Mesenchymal stem cell (in vitro differentiated cells and primary cell): ENCODE measurements at places on chromosomes 6 and 20.

- DNase-seq = no peak
These were observed 8.1 kb downstream of the NELFCD start for GRCh38 chr20:58989196-58989595.

- DNase-seq = no peak
These were observed 13.1 kb upstream of the BCAS1 start for GRCh38 chr20:54083459-54083858.

DNA sequence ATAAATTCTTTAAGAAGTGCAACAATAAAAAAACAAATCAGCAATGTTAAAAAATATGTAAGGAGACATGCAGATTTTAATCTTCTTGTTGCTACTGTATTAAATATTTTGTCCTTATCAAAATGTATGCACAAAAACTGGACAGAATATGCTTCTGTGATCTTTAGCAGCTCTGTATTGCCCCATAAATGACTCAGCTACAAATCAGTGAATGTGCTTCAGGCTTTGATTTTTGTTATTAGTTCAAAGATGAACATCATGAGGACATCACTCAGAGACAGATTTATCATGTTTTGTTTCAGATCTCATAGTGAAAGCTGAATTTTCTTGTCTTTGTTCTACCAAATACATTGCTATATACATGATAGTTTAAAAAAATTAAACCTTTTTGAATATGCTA lies 312.4 kb downstream of the GRIK2 start:
- DNase-seq = no peak

GRCh38 chr6:21731411-21732031 lies 138.0 kb downstream of the SOX4 start:
- no peak for DNase-seq

DNA sequence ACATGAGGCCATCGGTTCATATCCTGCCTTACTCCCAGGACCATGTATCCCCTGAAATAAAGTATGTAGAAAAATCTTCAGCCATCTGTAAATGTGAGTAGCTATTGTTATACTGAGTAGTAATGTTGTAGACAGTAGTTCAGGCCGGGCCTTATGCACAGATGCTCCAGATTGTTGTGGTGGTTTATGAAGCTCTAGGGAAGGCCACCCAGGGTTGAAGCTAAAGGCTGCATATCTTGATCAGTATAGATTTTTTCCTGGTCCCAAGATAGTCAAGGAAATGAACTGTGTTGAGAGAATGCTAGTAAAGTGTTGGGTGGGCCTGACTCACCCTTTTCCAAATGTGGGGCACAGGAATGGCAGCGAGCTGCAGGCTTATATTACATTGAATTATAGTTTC lies 81.4 kb downstream of the FNDC1 start:
- no peak for DNase-seq

GRCh38 chr6:102485480-102485879 lies 1092.0 kb downstream of the GRIK2 start:
- no peak for DNase-seq

DNA sequence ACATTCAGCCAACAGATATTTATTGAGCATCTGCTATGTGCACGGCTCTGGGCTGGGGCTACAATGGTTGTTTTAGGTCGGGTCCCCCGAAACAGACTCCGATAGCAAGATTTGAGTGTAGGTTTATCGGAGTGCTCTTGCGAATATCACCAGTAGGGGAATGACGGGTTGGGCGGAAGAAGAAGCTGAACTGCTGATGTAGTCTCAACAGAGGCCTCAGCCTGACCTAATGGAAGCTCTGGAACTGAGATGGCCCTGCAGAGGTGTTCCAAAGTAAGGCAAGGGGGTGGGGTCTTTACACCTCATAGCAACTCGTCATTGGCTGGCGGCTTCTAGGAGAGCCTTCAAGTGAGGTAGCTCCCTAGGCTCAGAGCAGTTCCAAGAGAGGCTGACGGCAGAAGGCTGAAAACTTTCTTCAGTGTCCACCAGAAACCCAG lies 1.1 kb downstream of the L3MBTL1 start:
- DNase-seq = peak; percentile 34

- DNase-seq = no peak
These were observed 166.2 kb upstream of the MAFB start for GRCh38 chr20:40855269-40855668.

- no peak for DNase-seq
These were observed 243.8 kb upstream of the PMEPA1 start for GRCh38 chr20:57953638-57954037.

- DNase-seq = peak; percentile 66
These were observed 30.5 kb downstream of the CNKSR3 start for GRCh38 chr6:154479771-154480639.

- DNase-seq = peak; percentile 83
These were observed 6.3 kb upstream of the PLTP start for GRCh38 chr20:45918182-45918737.

- no peak for DNase-seq
These were observed 99.6 kb upstream of the QKI start for GRCh38 chr6:163314791-163315470.

- DNase-seq = no peak
These were observed 12.4 kb downstream of the TFEB start for GRCh38 chr6:41722969-41723529.

DNA sequence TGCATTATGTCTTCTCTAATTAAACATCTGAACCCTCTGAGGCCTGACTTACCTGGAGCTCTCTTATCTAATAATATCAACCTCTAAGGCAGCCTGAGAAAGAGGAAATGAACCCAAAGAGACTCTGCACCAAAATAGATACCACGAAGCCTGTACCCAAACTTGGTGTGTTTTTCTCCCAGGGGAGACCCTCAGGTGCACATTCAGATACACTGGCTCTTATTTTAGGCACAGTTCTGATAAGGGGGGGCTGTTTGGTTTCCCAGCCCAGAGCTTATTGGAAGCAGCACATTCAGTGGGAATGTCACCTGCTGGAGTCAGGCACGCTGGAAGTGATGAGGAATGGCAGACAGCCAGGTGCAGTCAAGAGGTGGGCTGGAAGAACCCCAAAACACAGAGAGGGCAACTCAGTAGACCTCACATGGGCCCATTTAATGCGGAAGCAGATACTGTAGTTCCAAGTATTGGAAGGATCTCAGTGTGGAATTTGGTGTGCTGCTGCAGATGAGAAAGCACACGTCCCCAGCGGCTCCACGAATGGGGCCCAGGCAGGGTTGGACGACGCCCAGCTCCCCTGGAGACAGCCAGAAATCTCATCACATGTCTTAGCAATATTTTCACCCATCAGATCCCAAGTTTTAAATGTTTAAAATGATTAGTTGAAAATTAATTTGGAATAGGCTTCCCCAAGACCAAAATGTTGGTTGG lies 9.7 kb upstream of the CCR6 start:
- DNase-seq = no peak

- no peak for DNase-seq
These were observed 145.3 kb downstream of the AIG1 start for GRCh38 chr6:143205991-143206390.

GRCh38 chr20:46227272-46227767 lies 81.0 kb downstream of the CDH22 start:
- DNase-seq = no peak

- DNase-seq = peak; percentile 49
These were observed 64.2 kb downstream of the FKBP5 start for GRCh38 chr6:35624341-35625070.

DNA sequence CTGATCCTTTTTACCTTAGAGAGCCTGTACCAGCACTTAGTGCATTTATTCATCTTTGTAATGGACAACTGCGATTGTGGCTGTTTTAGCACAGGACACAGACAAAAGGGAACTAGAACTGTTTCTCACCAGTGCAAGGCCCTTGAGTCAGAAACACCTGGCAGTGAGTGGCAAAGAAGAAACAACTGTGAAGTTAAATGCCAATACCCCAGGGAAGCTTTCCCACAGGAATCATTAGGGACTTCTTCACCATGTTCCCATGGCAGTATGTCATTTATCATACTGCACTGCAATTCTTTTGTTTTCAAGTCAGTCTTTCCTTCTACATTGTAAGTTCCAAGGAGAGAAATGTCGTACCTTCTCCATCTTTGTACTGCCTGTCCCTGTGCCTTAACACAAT lies 28.6 kb upstream of the CDYL start:
- no peak for DNase-seq

- DNase-seq = peak; percentile 29
These were observed 19.0 kb downstream of the HECA start for GRCh38 chr6:139153855-139154254.

- no peak for DNase-seq
These were observed 307.0 kb upstream of the PRDM1 start for GRCh38 chr6:105779110-105779509.

DNA sequence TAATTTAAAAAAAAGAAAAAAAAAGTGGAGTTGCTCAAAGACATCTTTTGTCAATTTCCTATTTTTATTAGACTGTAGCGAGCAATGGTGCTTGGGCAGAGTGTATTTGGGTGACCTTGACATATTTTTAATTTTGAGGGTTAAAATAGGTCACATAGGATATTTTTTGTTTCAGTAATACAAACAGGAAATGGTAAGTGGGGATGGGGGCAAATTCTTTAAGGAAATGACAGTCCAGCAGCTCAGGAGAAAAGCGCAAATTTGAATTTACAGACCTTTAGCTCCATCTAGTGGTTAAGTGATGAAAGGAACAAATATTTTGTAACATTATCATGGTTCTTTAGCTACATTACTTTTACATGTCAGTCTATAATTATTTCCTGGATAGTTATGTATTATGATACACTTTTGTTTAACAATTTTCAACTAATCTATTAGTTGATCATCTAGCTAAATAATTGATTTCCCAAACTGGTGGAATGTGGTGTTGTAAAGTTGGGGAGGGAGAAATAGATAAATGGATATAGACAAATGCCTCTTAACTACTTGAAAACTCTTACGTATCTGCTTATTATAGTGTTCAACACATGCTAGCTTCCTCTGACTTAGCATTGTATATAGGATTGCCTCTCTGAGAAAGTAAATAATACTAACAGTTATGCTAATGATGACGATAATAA lies 10.0 kb downstream of the CITED2 start:
- DNase-seq = peak; percentile 75

- DNase-seq = no peak
These were observed 68.5 kb downstream of the ELOVL5 start for GRCh38 chr6:53280207-53280606.

DNA sequence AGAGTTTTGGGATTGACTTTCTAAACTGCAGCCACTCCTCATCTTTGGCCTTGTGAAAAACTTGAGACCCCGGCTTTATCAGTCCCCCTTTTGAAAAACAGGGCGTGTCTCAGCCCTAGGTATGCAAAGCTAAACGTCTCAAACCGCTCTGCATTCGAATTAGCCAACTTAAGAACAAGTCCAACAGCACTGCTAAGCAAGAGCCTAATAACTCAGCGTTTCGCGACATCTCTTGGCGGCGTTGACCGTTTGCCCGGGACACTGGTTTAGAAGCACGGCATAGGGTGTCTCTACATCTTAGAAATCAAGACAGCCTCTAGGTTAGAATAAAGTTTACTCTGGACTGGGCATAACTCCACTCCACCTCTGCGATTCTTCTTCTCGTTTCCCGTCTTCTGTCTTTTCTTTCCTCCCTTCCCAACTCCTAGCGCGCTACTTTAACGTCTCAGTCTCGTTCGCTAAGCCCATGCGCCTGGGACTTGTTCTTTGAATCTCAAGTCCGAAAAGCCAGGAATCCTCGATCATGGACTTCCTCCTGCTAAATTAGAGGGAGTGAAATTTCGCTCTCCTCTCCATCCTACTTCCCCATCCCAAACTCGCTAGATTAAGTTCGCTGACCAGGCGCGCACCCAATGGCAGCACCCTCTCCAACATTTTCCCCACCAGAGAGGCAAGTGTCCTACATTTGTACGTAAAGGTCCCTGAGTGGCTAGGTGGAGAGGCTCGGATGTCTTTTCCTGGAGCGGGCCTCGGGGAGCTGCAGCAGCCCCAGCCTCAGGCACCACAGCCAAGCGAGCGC lies 10.5 kb upstream of the TFAP2A start:
- no peak for DNase-seq

GRCh38 chr20:51931371-51931781 lies 129.1 kb upstream of the SALL4 start:
- no peak for DNase-seq

- no peak for DNase-seq
These were observed 22.8 kb downstream of the NPEPL1 start for GRCh38 chr20:58715391-58715800.

DNA sequence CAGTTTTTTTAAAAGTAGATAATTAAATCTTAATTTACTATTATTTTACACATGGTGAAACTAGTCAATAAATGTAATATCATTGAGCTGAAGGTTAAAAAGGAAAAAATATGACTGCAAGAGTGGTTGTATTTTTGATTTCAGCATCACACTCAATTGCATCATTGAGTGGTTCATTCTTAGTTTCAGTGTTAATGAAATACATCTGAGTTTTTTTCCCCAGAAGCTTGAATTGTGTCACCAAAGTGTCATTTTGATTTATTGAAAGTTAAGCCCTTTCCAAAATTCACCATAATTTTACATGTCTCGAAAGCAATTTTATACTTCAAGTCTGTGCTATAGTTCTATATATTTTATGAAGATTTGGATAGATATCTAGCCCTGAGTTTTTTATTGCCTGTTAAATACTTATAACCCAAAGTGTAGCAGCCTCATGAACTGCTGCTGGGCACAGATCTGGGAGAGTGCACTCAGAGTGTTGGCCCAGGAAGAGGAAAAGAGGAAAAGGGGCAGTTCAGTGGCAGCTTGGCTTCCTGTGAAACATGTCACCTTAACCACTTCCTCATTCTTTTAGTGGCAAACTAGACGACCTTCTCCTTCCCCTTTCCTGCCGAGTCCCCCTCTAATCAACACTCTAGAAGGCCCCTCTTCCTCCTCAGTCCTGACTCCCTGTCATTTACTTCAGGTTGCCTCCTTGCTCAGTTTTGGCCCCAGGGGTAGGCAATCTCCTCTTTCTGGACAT lies 140.7 kb downstream of the ESR1 start:
- DNase-seq = no peak

DNA sequence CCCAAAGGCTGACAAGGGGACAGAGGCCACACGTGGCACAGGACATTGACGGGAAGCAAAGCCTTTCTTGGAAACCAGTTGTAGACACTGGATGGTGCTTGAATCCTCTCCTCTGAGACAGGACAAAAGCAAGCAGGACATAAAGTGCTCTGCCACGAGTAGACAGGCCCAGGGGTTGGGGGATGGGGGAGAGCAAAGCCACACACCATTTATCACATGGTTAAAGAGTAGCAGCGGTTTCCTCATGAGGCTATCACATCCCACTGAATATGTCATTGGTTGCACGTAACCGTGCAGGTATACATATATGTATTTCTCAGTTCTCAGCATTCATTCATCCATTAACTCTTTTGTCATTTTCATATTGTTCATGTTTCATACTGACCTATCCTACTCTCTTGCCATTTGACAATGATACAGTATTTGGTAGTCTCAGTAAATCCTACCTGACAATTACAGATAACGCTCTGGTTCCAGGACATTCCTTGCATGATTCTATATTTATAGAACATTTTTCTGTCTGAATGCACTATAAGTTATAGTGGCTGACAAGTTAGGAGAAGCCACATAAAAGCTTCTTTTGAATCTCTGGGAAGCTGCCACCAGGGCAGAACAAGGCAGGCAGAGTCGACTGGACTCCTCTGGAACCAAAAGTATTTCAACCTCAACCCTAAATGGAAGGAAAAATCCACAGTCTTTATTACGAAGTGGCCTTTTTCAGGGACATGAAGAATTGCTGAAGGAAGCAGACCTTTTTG lies 23.5 kb downstream of the METTL24 start:
- no peak for DNase-seq

GRCh38 chr20:6792789-6793188 lies 25.3 kb downstream of the BMP2 start:
- no peak for DNase-seq
